Endothelial cell (in vitro differentiated cells): ENCODE measurements at places on chromosomes 3 and 15.

- DNase-seq: no peak
These were observed 179.4 kb upstream of the CGNL1 start for GRCh38 chr15:57196865-57197264.

- no peak for DNase-seq
These were observed 22.8 kb upstream of the SPRED1 start for GRCh38 chr15:38229705-38230310.

DNA sequence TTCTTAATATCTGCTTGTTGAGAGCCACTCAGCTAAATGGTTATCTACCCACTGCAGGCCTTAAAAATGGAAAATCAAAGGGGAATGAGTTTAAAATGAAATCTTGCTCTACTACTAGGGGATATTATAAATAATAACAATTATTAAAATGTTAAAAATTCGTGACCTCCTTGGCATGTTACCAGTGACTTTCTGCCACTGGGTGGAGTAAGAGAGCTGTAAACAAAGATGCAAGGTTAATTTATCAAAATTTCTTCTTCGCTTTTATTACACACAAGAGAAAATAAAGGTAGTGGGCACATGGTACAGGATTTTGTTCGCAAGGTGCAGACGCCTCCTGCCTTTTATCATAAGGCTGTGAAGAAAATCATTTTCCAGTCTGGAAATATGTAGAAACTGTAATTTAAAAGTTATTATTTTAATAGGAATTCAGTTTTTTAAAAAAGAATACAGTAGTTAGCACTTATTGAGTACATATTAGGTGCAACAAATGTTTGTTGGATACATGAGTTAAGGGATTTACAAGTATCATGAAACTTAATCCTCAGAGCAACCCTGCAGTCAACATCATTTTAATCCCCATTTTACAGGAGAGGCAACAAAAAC is 272.6 kb downstream of the SUCLG2 start:
- DNase-seq: peak; percentile 33

GRCh38 chr3:184635774-184636173 is 74.2 kb downstream of the EPHB3 start:
- no peak for DNase-seq

DNA sequence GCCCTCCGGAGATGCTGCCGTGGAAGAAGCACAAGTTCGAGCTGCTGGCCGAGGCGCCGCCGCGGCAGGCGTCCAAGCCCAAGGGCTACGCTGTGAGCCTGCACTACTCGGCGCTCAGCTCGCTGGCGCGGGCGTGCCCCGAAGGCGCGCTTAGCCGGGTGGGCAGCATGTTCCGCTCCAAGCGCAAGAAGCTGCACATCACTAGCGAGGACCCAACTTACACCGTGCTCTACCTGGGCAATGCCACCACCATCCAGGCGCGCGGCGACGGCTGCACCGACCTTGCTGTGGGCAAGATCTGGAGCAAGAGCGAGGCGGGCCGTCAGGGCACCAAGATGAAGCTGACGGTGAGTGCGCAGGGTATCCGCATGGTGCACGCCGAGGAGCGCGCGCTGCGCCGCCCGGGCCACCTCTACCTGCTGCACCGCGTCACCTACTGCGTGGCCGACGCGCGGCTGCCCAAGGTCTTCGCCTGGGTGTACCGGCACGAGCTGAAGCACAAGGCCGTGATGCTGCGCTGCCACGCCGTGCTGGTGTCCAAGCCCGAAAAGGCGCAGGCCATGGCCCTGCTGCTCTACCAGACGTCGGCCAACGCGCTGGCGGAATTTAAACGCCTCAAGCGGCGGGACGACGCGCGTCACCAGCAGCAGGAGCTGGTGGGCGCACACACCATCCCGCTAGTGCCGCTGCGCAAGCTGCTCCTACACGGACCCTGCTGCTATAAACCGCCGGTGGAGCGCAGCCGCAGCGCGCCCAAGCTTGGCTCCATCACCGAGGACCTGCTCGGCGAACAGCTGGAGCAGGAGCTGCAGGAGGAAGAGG is 1.3 kb downstream of the FAM43A start:
- peak; percentile 25 for DNase-seq

DNA sequence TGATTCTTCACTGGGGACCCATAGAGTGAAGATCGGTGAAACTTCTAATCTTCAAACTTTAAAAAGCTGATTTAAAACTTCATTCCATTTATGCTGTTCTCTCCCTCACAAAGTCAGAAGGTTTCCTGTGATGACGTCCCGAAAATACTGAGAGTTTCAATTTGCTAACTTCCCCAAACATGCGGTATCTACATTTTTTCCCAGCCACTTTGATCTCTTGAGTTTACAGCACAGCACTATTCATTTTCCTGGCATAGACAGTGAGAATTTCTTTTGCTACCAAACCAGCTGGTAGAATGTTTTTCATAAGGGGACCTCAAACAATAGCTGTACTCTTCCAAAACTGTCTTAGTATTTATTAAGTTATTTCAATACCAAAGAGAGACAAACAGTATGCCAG is 156.8 kb downstream of the LSAMP start:
- no peak for DNase-seq

DNA sequence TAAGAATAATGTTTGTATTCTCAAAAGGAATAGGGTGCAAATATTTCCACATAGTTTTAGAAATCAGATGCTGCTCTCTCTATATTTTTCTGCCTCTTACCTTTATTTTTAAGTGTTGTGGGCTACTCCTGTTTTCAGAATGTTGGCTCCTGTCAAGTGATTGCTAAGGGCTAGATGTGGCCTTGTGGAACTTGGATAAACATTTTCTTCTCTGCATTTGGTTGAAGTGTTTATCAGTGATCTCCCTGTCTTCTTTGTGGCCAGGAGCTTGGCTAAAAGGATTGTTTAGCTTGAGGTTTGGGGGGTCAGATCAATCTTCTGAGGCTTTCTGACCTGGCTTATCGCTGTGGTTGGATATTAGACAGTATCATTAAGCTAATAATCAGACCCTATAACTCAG is 112.6 kb downstream of the TCF12 start:
- DNase-seq: no peak

DNA sequence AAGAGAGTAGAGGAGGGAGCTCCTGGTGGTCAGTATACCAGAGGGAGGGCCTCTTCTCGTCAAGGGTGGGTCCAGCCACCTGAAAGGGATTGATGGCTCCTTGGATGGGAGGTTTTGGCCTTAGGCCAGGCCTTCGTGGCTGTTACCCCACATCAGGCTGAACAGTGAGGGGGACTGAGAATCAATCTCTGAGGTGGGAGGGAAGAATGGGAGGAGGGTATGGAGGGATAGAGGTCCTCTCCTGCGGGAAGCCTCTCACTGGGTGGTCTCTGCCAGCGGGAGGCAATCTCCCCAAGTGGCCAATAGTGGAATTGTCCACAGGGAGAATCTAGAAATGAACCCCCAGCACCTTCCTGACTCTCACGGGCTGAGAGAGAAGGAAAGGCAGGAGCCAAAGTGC is 53.5 kb downstream of the BSN start:
- DNase-seq: peak; percentile 20

GRCh38 chr15:97680606-97681220 is 279.8 kb upstream of the ARRDC4 start:
- no peak for DNase-seq

DNA sequence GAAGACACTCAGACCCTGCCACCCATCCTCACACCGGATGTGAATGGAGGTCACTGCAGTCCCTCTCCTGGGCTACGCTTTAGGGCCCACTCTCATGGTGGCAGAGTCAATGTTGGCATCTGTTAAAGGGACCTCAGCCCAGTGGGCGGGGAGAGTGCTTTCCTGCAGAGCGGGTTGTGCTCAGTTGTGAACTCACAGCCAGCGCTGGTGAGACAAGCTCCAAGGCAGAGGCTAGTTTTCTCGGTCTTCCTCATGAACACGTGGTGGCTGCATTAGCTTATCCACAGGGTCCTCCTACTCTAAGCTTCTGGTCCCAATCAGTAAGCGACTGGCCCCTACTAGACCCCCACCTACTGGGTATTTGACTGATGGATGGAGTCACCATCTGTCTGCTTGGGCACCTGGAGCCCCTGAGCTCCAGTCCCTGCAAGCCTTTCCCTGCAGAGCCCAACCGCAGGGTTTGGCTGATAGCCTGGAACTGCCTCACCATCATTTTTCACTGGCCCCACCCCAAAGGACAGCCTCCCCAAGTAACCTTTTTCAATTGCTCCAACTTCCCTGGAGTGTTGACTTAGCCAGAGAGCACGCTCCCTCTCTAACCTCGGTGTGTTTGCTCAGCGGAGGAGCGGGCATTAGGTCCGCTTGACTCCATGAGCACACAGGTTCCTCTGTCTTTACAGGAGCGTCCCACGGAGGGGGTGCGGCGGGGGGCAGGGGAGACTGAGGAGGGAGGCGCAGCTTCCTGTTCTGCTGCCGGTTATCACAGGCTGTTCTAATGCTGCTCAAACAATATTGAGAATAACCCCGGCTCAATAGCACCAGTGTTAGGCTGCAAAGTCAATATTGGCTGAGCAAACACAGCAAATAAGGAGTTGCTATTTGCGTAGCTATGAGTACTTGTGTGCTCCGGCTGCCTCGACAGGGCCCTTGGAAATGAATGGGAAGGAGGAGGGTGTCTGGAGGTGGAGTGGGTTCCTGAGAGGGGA is 141.7 kb downstream of the RPLP1 start:
- no peak for DNase-seq

GRCh38 chr3:140430494-140430893 is 247.4 kb upstream of the TRIM42 start:
- DNase-seq: no peak

- DNase-seq: peak; percentile 8
These were observed 7.1 kb upstream of the FMN1 start for GRCh38 chr15:33201491-33202231.

DNA sequence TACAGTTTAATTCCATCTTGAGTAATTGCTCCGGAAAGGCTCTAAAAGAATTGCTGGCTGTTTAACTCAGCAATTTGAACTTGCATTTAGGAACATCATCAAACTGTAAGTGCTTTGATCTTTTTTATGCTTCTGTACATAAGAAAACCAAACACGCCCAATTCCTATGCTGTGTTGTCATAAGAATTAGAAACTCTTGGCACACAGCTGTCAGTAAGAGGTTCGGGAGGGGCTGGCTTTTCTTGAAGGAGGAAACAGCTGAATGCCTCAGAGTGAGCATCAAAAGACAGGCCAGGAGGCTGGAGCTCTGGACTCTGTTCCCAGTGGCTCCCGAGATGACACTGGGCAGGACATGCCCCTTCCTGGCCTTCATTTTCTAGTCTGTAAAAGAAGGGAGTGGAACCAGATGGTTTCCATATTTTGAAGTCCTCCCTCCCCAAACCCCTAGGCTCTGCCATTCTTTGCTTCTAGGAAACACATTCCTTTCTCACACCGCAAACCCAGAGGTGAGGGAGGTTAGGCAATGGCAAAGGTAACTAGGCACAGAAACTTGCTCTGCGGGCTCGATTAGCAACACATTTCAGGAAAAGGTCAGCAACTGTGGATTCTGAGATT is 73.7 kb upstream of the DLG1 start:
- DNase-seq: no peak

DNA sequence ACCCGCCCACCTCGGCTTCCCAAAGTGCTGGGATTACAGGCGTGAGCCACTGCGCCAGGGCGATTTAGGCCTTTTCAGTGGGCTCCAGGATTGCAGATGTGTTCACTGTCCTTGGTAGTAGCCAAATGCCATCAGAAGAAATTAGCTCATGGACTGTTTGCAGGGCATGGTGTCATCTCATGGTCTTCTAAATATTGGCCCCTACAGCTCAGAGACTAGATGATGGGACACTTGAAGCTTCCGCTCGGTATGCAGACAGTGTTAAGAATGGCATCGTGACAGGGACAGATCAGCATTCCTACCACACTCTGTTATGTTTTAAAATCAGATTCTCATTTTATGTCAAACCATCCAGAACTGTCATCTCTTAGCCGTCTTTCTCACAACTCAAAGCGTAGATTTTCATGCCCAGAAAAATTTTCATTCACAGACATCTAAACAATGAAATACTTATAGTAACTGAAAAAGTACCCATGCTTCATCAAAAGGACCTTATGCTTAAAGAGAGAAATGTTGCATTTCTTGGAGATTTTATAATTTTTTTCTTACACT is 24.9 kb downstream of the SLCO3A1 start:
- no peak for DNase-seq

DNA sequence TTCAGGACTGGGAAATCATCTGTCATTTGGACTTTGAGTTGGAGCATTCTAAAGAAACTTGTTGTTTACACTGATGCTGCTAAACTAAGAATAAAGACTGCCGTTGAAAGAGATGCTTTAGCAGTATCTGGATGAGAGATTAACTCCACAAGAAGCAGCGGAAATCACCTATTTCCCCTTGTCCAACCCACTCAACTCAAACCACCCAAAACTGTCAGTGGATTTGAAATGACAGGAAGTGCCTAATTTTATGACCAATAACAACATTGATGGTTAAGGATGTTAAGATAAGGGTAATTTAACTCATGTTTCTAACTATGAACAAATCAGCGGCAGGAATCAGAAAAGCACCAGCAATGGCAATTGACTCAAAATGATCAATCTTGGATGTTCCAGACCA is 110.8 kb upstream of the NR2F2 start:
- no peak for DNase-seq
